A549 treated with Mapracorat at 1 μM for 4 hours (cell line): ENCODE measurements at places on chromosomes 7 and 10. TPM values are rescaled to one million over a fixed set of nuclear protein-coding genes. Genes with fewer than 3 reads are reported as not detected.

PNLIPRP3 gene
- total RNA-seq: 0.08 TPM in 1 of 5 replicates, not detected in the others

NUTM2A gene
- 0.08 TPM in 1 of 5 replicates, not detected in the others for total RNA-seq

NPC1L1 gene
- 0.02 to 0.10 TPM (median 0.08 TPM) in 5 replicates for total RNA-seq

PALS2 gene
- 16.9 to 23.6 TPM (median 19.5 TPM) in 5 replicates for total RNA-seq

PNLIP gene
- 0.11 to 0.12 TPM in 2 of 5 replicates, not detected in the others for total RNA-seq
